ENCODE measurements at places on chromosomes 2 and 18.

GRCh38 chr2:112150447-112150846, 12.3 kb downstream of the FBLN7 start:
- no peak for DNase-seq

DNA sequence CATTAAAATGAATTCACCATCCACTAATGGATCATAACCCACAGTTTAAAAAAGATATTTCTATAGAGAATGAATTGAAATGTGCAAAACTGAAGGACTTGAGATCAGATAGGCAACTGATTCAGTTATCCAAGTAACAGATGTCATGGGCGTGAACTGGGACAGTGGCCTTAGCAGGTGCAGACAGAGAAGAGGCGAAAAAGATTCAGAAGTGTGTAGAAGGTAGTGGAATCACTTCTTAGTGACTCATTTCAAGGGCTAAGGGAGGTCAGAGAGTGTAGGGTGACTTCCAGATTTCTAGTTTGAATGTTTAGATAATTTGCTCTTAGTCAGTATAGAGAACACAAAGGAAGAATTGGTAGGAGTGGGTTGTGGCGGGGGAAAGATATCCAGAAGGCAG, 79.7 kb downstream of the EHBP1 start:
- DNase-seq = no peak

DNA sequence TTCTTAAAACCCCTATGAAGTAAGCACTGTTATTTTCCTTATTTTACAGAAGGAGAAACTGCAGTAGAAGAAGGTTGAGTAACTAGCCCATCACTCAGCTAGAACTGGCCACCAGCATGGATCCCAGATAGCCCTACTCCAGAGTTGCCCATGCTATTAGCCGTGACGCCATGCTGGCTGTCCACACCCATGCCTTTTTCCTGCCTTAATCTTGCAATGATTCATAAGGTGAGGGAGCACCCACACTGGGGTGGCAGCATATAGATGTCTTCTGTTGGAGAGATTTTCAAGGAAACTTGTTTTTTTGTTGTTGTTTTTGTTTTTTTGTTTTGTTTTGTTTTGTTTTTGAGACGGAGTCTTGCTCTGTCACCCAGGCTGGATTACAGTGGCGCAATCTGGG, 204.1 kb upstream of the HAAO start:
- DNase-seq = no peak

DNA sequence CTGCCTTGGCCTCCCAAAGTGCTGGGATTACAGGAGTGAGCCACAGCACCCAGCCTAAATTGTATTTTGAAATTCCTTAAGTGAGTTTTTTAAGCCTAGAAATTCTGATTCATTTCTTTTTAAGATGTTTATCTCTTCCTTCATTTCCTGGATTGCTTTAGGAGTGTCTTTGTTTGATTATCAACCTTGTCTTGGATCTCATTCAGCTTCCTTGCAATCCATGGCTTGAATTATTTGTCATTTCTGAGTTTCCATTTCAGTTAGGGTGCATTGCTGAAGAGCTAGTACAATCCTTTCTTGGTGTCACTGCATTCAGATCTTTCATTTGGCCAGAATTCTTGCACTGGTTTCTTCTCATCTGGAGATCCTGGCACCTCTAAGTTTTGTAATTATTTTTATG, 606.4 kb upstream of the ZNF804A start:
- no peak for DNase-seq

DNA sequence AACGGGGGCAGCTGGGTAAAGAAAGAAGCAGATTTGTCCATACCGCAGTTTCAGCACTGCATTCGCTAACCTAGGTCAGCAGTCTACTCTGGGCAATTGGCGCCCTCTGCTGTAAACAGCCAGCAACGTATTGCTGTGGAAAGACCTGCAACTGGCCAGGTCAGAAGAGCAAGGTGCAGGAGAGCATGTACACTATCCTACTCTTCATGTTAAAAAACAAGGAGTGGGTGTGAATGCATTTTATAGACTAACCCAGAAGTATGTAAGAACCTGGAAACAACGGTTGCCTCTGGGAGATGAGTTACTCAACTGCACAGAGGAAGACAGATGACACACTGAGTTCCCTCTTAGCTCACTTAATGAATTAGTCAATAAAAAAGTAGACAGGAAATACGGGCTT, 6.2 kb downstream of the MRPS5 start:
- DNase-seq = peak; percentile 70

GRCh38 chr2:147665105-147665504, 179.7 kb upstream of the ACVR2A start:
- no peak for DNase-seq

GRCh38 chr18:74534981-74535649, 815 bp downstream of the CNDP1 start:
- no peak for DNase-seq

All from HEK293T (cell line).